HuH-7 (cell line): ENCODE measurements at places on chromosomes 12 and 14.
A peak's percentile ranks its signal among the peaks of the same experiment; 100 is the strongest.

GRCh38 chr12:91910871-91911388 is 234.7 kb downstream of the BTG1 start:
- DNase-seq: no peak

DNA sequence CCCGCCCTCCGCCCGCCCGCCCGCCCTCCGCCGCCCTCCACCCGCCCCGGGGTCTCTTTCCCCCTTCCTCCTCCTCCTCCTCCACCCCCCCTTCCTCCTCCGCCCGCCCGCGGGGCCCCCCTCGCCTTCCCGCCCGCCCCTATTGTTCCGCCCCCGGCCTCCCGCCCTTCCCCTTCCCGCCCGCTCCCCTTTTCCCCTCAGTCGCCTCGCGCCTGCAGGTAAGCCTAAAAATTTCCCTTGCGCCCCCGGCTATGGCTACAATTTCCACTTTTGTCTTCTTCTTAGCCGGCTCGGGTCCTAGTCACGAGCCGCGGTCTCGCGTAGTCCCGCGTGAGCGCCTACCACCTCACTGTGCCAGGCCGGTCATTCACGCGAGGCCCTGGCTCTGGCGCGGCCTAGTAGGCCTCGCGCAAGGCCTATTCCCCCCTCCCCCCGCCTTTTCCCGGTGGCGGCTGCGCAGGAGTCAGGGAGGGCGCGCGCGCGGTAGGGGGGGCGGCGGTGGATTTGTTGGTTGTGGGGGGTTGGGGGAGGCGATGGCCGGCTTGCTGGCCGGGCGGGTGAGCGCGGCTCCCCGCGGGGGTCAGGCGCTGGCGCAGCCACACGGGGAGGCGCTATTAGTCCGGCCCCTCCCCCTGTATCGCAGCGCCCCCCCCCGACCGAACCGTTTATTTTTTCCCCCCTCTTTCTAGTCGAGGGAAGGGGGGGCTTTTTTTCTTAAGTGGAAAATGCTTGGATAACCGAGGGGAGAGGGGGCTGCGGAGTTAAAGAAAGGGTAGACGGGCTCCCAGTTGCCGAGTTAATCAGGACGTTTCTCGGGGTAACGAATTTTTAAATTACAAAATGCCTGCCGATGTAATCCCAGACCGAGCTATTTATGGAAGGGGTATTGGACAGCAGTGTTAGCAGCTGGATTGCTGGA is 516 bp downstream of the PCBP2 start:
- peak; percentile 57 for DNase-seq

GRCh38 chr12:27652174-27652763 is 44.0 kb upstream of the REP15 start:
- peak; percentile 58 for DNase-seq

DNA sequence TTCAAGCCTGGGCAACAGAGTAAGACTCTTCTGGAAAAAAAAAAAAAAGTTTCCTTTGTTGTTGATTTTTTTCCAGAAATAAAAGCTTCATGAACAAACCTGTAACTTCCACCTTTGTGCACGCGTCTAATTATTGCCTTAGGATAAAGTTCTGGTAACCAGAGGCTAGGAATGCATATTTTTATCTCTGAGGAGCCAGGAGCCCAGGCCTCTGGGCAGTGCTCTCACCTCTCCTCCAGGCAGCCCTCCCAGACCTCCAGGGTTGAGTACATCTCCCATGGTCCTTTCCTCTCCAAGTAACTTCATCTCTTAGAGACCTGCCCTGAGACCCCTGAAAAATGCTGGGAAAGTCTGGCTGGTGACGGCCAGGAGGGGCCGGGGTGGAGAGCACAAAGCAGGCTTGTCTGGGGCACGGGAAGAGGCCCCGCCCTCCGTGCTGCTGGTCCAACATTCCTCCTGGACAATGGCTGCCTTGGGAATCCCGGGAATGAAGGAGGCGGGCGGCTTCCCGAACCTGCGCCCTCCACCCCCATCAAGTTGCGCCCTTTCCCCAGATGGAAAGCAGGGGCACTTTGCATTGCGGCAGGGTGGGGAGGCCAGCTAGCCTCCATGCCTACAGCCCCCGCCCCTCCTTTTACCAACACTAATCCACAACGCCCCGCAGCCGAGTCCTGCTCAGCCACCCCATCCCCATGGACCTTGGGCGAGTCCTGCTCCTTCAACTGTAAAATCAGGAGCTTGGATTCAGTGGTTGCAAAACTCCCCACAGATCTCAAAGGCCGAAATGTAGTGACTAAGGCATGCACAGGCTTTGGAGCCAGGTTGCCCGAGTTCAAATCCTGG is 7.3 kb upstream of the FIGNL2 start:
- DNase-seq: peak; percentile 86

DNA sequence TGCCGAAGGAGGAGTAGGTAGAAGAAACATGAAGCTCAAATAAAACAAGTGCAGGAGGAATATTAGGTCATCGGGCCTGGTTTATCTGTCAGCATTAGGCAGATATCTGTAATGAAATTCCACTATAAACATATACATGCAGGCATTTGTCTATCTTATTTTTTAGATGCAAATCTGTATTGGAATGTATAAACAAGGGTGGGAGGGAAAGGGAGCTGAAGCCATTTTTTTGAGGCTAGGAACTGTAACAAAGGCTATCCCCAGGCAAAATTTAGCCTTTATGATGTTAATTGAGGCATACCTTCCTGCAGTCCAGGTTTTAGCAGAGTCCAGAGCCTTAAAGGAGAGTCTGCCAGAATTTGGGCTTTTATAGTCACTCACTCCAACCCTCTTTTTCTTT is 72.5 kb downstream of the PHLDA1 start:
- DNase-seq: no peak

DNA sequence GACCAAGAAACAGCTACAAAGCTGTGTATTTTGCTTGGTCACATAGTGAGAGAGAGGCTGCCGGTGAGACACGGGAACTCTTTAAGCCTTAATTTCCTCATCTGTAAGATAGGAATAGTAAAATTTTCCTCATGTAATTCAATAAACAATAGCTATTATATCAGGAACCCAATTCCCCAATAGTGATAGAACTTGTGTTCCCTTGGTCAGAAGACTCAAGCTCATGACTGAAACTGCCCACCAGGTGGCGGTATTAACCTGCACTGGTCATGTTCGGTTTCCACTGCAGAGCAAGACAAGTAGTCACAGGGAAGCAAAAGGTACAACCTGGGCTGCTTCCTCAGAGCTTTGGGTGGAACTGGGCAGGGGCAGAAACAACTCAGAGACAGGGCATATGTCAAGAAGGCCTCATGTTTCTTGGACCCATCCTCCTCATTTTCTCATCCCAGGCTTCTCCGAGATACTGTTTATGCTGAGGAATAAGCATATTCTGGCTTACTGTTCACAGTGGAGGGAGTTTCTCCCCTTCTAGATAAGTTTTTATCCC is 4.2 kb upstream of the AJUBA start:
- DNase-seq: peak; percentile 80

DNA sequence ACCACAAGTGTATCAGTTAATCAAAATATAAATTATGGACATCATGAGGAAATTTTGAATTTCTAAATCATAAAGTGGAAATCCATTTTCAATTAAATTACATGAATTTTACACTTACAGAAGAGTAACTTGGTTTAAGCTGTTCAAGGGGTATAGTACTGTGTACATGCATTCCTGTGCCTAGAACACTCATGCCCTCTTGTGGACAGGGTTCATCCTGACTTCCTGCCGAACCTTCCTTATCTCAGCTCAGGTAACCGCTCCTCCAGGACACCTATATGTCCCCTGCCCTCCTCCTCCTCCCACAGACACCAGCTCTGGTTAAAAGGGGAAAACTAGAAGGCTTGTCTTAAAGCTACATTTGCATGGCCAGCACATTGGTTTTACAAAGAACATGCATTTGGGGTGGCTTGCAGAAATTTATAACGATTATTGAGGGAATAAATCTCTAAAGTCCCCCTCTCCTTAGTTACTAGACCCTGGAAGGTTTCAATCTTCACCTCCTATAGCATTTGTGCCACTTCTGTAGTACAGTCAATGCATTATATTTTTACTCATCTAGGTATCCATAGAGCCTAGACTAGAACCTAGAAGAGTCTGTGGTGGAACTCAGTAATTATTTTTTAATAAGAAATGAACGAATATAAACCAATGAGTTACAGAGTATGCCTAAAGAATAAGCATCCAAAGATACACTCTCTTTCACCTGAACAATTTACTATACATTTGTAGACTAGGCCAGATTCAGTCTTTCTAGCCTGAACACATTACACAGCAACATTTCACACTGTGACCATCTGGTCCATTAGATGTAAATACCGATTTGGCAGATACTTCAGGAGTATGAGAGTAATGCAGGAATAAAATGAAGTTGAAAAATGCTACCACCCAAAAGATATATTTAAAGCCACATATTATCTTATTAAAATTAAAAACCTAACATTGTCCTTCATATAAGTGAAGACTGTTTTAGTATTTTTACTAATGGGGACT is 345.6 kb downstream of the PAWR start:
- DNase-seq: peak; percentile 60

DNA sequence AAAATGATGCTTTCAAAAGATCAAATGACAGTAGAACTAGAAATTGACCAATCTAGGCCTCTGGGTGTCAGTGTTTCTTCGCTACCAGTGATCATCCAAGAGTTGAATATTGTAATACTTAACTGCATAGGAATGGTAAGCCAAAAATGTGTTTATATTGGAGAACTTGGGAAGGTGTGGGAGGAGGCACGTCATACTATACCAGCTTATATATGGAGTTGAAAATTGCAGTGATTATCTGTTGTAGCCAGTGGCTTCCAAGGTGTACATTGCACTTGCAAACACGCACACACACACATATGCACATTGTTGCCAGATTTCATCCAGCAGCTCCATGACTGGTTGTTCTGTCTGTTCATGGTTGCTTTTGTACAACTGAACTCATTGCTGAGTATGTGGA is 36.1 kb downstream of the EID3 start:
- DNase-seq: no peak

DNA sequence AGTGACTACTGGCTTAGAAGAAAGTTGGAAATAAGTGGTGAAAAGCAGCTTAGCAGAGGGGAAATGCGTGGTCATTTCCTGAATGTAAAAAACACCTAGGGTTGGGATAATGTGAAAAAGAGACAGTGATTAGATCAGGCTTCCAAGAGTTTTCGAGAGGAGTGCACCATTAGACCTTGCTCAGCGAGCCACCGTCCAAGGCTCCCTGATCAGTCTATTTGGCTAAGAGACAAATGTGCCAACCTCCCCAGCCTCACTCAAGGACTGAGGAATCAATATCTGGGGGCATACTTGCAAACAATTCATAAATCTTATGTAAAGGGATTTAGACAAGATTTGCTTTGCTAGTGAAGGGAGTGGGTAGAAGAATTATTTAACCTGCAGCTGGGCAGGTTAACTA is 594.5 kb downstream of the NRXN3 start:
- DNase-seq: no peak

DNA sequence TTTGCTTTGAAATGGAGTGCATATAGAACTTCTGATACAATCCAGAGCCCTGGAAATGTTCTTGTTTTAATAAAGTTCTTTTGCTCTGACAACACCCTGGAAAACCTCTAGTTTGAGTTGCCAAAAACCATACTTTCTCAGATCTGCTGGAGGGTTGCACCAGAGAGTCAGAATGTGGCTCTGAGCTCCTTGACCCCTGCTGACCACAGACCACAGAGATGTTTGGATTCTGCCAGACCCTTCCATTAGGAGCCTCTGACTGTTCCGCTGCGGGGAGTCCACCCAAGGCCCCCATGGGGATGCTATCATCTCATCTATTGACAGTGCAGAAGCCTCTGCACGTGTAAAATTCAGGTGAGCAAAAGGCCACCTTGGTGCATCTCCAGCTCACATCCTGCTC is 332.6 kb downstream of the GLT1D1 start:
- no peak for DNase-seq

GRCh38 chr14:61451891-61452400 is 130.6 kb downstream of the PRKCH start:
- no peak for DNase-seq
